ENCODE measurements at places on chromosomes 2 and 18. TPM values are rescaled to one million over a fixed set of nuclear protein-coding genes. Genes with fewer than 3 reads are reported as not detected.
A peak's percentile ranks its signal among the peaks of the same experiment; 100 is the strongest.

Gene SERPINB8
- polyA plus RNA-seq: 4.1 TPM

Gene RAB1A
- polyA plus RNA-seq: 229 TPM

Gene MRO
- 2.4 TPM for polyA plus RNA-seq

Gene COL4A4
- polyA plus RNA-seq: 56.0 TPM

Gene OR6B2
- not detected for polyA plus RNA-seq

Gene CFAP65
- polyA plus RNA-seq: 0.37 TPM

Gene MYO7B
- 22.2 TPM for polyA plus RNA-seq

Gene CHRNA1
- 4.7 TPM for polyA plus RNA-seq

Gene PPP4R1
- 90.4 TPM for polyA plus RNA-seq

Gene FIGN
- 9.7 TPM for polyA plus RNA-seq

Gene PKDCC
- polyA plus RNA-seq: 363 TPM

DNA sequence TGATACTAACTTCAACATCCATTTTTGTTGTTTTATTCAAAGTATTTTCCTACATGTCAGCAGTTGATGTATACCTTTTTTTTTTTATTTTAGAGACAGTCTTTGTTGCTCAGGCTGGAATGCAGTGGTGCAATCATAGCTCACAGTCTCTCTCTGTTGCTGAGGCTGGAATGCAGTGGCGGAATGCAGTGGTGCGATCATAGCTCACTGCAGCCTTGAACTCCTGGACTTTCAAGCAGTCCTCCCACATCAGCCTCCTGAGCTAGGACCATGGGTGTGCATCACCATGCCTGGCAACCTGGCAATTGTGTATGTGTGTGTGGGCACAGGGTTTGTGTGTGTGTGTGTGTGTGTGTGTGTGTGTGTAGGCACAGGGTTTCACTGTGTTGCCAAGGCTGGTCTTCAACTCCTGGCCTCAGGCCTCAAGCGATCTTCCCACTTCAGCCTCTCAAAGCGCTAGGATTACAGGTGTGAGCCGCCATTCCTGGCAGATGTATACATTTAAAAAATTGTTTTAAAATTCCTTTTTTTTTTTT is 24.8 kb downstream of the SANBR start:
- no peak for DNase-seq

GRCh38 chr2:70528276-70528675 is 25.4 kb downstream of the TGFA start:
- no peak for DNase-seq

- no peak for DNase-seq
These were observed 124.4 kb downstream of the HRH4 start for GRCh38 chr18:24584813-24585212.

GRCh38 chr2:230569298-230569697 is 143.3 kb upstream of the CAB39 start:
- no peak for DNase-seq

GRCh38 chr2:12318427-12319057 is 398.2 kb upstream of the TRIB2 start:
- no peak for DNase-seq

GRCh38 chr2:29129586-29130281 is 14.5 kb downstream of the CLIP4 start:
- DNase-seq: no peak

- peak; percentile 75 for DNase-seq
These were observed 287.4 kb downstream of the PRKCE start for GRCh38 chr2:45938649-45939511.

DNA sequence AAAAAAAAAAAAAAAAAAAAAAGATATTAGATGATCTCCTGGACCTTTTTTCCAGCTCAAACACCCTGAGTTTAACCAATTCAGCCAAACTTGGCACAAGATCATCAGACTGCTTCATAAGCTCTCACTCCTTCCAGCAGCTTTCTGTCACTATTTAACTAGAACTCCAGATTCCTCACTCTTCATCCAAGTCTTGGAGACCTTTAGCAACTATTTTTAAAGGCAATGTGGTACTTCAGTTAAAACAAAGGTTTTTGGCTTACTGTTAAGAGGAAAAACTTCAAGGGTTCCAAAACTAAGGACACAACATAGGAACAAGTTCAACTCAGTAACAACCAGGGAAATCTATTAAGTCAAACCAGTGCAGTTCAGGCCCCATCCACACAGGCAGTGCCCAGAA is 23.2 kb downstream of the LAMA1 start:
- DNase-seq: no peak

DNA sequence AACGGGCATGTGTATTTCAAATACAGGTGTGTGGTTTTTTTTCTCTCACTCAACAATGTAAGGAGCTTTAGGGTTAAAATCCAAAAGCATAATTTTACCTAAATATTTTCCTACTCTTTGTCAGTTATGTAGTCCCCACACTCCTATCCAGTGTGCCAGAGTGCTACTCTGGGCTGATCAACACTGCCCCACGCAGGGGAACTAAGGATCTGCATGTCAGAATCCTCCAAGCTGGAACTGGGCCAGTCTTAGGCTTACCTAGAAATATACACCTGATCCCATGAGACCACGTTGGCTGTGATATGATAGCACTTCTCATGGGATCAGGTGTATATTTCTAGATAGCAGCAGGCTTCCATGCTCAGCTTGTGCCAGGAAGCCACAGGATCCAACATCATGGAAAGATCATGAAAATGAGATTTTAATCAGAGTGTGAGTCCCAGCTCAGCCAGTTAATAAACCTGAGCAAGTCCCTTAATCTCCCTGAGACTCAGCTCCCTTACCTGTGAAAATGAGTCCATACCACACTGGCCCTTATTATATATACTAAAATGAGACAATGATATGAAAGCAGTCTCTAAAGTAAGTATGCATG is 29.7 kb downstream of the CCDC141 start:
- no peak for DNase-seq

- DNase-seq: no peak
These were observed 29.1 kb downstream of the GLS start for GRCh38 chr2:190909680-190910079.

GRCh38 chr2:70726947-70727725 is 40.9 kb downstream of the ADD2 start:
- no peak for DNase-seq

GRCh38 chr2:192412394-192412793 is 217.7 kb upstream of the TMEFF2 start:
- no peak for DNase-seq

GRCh38 chr2:18062892-18063291 is 184.4 kb downstream of the KCNS3 start:
- DNase-seq: no peak

DNA sequence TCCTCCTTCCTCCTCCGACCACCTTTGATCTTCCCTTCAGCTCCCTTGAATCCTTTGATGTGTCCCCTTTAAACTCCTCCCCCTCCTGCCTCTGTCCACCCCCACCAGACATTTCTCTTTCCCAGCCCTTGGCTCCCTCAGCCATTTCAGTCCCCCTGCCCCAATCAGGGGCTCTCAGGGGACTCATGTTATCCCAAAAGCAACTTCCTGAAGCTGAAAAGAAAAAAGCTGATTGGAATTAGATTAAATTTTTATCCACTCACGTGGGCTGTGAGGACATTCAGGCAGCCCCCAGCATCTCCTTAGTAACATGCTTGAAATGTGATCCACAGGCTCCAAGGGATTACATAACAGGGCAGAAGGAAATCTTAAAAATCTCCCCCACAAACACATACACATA is 81.3 kb downstream of the NEURL3 start:
- DNase-seq: peak; percentile 74

DNA sequence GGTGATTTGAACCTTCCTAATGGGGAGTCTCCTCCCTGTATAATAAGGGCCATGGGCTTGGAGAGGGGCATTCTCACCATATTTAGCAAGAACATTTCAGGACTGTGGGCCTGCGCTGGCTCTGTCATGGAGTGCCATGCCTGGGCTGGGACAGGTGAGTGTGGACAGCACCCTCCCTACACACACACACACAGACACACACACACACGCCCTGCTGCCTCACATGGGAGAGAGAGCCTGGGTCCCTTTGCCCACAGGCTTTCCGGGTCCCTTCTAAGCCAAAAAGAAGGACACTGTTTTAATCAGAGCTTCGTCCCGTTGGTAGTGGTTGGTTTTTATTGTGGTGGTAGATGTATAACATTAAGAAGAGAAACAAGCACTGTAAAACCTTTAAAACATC is 31.4 kb upstream of the TMEM87B start:
- DNase-seq: no peak

DNA sequence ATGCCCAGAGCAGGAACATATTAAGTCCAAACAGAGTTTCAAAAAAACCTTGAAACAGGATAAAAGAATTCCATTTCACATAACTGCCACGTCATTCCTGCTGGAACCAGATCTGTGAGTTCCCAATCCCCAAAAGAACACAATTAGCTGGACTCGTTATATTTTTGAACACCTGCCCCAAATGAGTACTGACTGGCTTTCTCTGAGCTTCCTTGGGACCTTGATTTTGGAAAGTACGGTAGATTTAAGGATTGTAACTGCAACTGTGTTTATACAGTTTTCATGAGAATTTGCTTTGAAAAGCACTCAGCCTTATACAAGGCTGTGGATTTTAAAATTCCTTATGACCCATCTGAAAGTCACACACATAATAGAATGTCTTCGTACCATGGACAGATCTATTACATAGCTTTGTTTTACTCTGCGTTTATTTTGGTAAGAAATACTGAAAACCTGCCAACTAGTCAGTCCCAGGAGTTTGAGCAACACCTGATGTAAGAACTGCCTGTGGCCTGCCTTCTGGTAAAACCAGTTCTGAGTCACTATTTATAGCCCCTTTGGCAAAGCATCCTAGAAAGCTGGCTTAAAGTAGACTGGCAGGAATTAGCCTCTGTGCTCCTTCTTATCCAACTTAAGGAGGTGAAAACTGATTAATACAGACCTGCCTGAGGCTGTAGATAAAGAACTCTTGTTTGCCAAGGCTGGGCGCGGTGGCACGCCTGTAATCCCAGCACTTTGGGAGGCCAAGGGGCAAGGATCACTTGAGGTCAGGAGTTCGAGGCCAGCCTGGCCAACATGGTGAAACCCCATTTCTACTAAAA is 48.1 kb downstream of the MERTK start:
- DNase-seq: peak; percentile 20

- DNase-seq: no peak
These were observed 1.4 kb upstream of the YES1 start for GRCh38 chr18:813172-814071.

DNA sequence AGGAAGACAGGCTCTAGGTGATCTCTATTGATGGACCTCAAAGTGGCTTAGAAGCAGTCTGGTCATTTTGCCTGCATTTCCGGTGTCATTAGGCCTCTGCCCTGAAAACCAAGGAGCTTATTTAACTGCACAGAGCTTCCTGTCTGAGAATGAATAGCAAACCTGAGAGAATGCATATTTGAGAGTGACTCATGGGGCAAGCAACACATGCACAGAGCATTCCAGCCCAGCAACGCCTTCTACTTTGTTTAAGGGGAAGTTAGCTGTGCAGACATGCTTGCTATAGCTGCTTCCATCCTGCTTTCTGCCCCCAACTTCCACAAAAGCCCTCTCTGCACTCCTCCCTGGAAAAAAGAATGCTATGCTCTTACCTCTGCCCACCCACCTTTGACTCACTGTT is 232.8 kb downstream of the GRB14 start:
- DNase-seq: no peak

DNA sequence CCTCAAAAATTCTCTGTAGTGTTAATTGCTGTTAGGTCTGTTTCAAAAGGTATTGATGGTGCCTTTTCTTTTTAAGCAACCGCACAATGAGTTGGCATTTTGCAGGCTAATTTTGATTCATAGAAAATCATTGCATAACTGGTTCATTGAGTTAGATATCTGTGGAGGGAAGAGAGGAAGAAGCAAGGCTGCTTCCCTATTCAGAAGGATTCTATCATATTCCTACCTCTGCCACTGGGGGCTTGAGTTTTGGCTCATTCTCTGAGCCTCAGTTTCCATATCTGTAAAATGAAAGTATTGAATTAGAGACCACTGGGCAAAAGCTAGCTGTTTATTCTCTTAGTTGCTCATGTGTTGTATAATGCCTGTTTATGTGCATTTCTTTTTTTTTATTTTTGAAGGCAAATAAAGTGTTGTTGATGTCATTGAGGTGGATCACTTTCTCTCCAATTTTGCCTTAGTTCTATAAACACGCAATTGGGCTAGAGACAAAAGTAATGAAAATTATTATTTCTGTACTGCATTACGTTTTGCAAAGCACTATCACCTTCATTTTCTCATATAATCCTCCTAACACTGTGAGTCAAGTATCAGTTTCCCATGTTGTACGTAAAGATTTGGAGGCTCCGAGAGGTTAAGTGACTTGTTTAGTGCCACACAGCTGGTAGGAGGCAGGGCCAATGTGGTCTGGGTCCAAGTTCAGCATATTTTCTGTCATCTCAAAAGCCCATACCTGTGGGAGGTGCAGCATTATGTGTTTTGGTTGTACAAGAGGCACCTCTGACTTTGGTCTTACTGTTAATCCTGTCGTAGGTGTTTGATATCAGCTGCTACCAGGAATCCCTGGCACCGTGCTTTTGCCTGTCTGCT is 5.9 kb downstream of the TRIB2 start:
- no peak for DNase-seq

DNA sequence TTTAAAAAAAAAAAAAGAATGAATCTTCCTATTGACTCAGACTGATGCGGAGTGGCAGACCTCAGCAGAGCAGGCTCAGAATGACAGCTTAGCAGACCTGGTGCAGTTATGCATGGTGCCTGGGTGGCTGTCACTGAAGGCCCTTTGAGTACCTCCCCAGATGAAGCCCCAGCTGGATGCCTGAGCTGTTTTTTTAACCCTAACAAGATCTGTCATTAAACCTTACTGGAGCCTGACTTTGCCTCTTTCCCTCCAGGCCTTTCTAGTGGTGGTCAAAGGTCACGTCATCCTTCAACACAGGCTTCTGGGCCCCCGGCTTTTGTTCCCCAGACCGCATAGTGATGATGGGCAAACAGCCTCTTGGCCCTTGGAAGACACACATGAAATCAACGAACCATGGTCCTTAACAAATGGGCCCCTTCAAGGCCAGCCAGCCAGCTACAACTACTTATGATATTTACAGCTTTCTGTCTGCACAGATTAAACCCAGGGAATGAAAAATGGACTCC is 138.3 kb upstream of the CYP1B1 start:
- peak; percentile 61 for DNase-seq

DNA sequence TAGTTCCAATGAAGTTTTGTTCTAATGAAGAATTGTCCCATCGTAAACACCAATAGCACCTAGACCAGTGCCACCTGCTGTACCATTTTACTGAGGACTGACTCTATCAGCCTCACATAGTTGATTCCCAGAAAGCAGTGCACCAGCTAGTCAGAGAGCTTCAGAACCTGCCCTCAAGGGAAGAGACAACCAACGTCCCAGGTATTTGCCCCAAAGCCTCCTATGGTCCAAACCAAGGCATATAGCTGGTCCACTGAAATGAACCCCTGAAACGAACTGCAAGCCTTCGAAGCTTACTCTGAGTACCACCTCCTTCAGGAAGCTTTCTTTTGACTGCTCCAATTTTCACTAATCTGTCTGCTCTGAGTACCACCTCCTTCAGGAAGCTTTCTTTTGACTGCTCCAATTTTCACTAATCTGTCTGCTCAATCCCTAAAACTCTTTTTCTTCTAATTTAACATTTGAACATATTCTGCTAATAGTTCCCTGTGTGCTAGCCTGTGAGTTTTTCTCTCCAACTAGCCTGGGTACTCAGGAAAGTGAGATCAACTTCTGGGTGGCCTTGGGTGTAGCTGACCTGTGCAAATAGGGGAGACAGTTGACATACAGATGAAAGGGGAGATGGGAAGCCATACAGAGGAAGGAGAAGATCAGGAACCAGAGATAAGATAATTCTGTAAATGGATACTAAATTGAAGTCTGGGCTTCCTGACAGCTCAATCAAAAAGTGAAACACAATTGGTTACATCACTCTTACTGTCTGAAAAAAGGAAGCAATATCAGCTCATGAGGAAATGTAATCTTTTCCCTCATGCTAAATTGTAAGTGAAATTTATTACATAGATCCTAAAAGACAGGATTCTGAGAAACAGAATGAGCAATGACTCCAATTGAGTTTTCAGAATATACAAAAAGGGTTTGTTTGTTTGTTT is 33.5 kb upstream of the EML4 start:
- DNase-seq: no peak

Measured in renal cortex interstitium (tissue), 15 donors.